Mesenchymal stem cell (in vitro differentiated cells and primary cell): ENCODE measurements at places on chromosomes 2 and 18.

DNA sequence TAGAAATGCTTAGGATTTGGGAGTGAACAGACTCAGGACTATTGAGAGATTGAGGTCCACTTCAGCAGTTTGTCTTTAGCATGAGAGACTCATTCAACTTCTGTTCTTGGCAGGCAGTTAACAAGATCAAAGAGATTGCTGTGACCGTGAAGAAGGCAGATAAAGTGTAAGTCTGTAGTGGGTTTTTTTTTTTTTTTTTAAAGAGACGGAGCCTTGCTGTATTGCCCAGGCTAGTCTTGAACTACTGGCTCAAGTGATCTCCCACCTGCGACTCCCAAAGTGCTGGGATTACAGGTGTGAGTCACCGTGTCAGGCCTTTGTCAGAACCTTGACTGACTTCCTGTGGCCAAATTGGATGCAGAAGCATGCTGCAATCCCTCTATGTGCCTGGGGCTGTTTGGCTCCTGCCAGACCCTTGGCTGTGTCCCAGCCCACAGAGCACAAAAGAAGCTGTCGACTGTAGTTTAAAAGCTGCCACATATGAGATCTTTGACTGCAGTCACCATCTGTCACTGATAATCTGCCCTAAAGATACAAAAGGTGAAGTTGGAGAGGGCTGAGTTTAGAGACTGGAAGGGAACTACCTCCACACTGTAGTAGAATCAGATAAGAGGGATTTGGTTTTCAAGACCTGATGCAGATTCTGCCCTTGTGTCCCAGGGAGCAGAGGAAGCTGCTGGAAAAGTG, 9.9 kb downstream of the CCT7 start:
- peak; percentile 7 for DNase-seq

DNA sequence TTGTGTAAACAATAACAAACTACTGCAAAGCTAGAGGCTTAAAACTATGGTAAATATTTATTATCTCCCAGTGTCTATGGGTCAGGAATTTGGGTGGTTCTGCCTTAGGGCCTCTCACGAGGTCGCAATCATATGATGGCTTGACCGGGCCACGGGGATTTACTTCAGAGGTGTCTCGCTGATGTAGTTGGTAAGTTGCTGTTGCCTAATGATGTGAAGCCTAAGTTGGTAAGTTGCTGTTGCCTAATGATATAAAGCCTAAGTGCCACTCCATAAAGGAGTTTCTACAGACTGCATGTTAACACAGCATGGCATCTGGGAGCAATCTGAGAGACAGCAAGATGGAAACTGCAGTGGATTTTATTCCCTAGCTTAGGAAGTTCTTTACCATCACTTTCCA, 35.8 kb downstream of the FMNL2 start:
- DNase-seq = peak; percentile 76

GRCh38 chr18:74292541-74292858, 737 bp upstream of the CYB5A start:
- no peak for DNase-seq

DNA sequence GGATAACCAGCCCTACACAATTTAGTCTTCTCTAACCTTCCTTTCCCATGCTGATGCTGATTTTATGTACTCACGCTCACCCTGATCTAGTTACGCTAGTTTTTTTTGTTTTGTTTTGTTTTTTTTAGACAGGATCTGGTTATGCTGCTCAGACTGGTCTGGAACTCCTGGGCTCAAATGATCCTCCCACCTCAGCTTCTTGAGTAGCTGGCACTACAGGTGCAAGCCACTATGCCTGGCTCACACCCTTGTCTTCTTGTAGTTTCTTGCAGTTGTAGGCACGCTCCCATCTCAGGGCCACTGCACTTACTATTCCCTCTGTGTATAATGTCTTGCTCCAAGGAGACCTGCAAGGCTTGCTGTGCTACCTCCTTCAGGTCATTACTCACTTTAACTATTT, 6.2 kb downstream of the PELI1 start:
- DNase-seq = no peak

DNA sequence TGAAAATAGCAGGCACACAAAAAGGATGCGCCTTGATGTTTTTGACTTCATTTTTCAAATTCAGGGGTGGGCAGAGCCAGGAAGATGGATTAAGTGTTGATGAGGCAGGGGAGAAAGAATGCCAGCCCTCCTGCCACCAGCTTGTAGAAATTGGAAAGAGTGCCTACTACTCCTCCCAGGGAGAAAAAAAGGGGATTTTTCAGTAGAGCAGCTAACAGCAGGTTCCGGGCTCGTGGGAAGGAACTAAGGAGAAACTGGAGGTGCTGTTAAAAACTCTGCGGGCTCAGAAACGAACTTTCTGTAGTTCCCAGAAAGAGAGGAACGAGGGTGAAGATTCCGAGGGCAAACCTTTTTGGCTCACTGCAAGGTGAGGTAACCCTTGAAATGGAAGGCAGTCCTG, 100.1 kb upstream of the MCFD2 start:
- no peak for DNase-seq

DNA sequence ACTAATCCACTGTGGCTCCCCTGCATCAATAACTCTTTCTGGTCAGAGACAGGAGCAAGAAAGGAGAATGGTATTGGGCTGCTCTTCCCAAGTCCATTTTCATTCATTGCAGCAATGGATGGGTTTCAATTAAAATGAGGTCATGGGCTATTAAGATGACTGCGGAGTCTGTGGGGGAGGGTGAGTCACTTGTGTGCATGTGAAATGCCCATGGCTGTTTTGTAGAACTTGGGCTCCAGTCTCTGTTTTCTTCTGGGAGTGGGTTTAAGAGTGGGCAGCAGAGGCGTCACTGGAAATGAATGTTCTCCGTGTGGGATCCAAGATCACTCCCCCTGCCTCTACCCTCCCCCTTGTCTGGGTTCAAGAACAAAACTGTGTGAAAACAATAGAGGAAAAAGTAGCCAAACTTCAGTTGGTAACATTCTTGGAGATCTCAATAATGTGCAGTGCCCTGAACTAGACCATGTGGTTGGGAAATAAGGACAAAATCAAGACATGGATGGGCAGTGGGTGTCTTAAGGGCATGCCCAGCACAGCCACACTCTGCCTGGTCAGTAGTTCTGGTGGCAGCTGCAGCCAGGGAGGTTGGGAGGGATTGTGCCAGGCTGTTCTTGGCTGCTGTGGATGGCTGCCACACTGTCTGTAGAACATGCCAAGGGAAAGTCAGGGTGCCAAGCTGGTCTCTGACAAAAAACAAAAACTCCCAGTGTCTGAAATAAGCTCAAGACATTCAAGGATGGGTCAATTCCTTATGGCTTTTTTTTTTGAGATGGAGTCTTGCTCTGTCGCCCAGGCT, 68.2 kb upstream of the CXCR4 start:
- DNase-seq = no peak

DNA sequence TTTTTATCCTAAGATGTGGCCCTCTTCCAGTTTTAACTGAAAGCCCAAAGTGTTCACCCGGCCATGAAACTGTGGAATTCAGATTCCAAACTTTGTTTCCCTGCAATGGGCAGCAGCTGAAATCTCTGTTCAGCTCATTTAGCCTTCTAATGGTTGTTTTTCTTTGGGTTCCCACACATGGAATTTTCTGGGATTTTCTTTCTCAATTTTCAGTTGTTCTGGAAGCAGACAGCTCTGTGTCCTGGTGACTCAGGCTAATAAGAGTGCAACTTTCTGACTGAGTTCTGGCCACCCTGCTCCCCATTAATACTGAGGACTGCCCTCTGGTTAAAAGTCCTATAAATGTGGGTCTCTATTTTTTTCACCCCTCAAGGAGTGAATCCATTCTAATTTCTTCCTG, 78.5 kb downstream of the PMS1 start:
- DNase-seq = no peak

DNA sequence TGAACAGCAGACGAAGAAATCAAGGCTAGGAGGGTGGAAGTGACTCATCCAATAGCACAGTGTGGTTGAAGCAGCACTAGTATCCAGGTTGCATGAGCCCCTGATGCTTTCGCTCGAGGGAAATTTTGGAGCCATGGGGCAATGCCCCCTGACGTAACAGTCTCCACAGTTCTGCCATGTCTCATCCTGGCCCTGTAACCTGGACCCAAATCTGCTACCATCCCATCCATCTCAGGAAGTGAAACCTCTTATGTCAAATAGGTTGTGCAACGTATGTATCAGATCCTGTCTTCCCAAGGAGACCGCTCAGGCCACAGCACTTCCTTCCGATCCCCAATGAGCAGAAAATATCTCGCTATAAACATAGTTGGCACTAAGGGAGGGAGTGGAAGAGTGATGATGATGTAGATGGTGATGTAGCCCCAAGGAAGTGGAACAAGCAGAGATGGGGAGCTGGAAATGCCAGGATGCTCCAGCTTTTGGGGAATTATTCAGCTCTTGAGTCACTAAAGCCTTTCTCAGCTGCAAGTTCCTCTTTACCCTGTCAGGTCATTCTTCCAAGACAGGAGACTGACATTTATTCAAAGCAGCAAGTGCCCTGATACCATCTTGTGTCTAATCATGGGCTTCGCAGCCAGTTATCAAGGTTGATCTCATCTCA, 3.0 kb upstream of the IL1B start:
- DNase-seq = no peak

- DNase-seq = no peak
These were observed 15.2 kb downstream of the FBXO41 start for GRCh38 chr2:73268830-73269685.

GRCh38 chr18:40653682-40654081, 1301.4 kb upstream of the PIK3C3 start:
- no peak for DNase-seq

DNA sequence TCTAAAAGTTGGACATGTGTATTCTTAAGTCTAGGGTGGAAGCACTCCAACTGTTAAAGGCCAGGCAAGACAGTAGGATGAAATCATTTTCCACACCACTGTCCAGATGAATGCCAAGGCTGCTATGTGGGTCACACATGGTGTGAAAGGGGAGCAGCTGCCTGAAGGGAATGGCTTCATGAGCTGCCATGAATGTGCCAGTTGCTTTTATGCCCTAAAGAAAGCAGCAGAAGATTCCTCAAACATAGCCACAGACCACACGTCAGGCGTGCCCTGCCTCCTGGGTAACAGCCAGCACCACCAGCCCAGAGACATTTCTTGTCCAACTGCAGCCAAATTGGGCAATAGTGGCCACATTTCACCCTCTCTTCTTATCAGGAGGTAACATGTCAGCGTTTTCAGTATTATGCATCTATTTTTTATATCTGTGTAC, 130.2 kb downstream of the MTCL1 start:
- no peak for DNase-seq

DNA sequence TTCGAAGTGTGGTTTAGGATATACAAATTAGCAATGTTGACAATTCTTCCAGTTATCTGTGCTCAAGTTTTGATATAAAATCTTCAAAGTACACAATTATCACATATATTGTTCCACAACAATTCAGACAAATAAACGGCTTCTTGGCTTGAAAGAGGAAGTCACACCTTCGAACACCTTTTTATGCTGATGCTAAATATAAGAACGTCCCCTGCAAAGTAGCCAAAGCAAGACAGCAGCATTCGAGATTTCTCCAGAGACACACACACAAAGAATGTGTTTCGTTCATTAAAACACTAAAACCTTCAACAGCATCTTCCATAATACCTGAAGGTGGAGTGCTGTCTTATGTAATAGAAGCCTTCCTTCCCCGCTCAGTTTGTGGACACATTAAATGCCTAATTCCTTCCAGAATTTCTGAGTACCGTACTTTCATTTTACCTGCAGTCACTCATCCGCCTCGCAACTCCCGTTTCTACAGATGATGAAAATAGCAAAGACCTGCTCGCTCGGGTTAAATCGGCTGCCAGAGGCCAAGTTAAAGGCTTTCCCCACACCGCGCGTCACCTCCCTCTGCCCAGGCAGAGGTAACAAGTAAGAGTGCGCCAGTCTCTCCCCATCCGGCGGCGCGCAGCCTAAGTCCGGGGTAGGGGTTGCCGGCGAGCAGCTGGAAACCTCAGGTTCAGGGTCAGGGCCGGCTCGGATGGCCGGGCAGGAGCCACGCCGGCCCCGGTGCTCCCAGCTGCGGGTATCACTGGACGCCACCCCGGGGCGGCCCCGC, 847 bp downstream of the SERPINE2 start:
- DNase-seq = peak; percentile 57

- no peak for DNase-seq
These were observed 45.0 kb upstream of the CREB1 start for GRCh38 chr2:207484444-207485391.

DNA sequence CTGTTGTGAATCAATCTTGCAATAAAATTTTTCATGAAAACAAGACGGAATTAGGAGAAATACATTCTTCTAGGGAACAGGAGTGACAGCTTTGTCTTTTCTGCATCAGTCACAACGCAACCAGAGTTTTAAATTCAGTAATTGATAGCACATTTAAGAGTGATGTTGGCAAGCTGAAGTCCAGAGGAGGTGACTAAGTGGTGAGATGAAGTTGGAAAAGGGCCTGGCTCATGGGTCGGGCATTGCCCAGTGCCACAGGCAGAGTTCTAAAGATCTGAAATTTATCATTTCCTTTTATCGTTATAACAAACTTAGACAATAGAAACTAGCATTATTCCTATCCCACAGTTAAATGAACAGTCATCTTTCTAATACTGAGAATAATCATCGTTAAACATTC, 764.6 kb upstream of the ZEB2 start:
- no peak for DNase-seq

DNA sequence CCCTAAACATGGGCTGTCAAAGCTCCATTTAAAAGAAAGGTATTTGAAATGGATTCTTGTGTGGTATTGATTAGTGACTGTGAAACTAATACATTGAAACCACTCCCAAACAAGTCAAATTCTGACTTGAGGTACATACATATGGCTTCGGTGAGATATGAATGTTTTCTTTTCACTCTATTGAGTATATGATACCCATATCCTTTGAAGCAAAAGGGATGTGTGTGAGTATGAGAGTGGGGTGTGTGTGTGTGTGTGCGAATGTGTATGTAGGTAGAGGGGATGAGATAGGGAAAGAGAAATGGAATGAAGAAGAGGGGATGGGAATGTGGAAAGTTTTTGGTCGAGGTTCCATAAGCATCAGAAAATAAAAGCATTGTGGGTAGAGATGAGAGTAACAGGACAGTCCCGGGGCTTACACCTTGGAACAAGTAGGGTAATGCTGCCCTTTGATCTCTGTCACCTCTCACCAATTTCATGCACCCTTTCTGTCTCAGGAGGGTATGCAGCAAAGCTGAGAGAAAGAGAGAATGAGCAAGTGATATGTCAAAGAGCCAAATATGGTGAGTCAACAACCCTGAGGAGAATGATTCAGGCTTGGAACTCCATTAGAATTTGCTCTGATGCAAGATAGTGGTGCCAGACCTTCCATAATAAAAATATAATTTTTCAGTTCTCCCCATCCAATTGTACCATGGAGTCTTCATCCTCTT, 64.0 kb upstream of the ZEB2 start:
- peak; percentile 38 for DNase-seq

- no peak for DNase-seq
These were observed 117.7 kb downstream of the B3GNT2 start for GRCh38 chr2:62313449-62314227.
